Kidney tubule cell (primary cell): ENCODE measurements at places on chromosomes 2 and 18.
A peak's percentile ranks its signal among the peaks of the same experiment; 100 is the strongest.

DNA sequence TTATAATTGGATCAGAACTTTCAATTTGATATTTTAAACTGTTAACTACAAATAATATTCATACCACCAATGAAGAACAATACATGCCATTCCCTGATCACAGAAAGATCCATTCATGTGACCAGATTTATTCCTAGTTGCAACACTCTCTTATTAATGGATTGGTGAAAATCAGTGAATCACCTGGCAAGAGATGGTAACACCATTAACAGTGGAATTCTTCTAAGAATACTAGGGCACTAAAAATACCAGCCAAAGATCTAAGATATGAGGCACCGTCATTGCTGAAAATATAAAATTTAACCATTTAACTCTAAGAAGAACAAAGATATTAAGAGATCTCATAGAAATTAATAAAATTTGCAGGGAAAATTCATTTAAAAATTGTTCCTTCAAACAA lies 58.1 kb downstream of the MAP4K3 start:
- DNase-seq: no peak

- DNase-seq: no peak
Measured at GRCh38 chr2:118232796-118233195, 144.5 kb downstream of the INSIG2 start.

GRCh38 chr2:176056406-176056805 lies 27.4 kb downstream of the EVX2 start:
- no peak for DNase-seq

DNA sequence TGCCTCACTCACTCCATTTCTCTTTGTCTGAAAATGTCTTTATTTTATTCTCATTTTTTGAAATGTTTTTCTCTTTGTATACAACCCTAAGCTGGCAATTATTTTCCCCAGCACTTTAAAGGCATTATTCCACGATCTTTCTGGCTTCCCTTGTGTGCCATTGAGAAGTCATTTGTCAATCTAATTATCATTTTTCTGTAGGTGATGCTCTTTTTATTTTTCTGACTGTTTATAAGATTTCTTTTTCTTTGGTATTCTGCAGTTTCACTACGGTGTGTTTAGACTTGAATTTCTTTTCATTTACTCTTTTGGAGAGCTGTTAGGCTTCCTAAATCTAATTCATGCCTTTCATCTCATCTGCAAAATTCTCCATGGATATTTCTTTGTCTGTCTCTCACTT lies 8.1 kb downstream of the SCYGR4 start:
- DNase-seq: no peak

GRCh38 chr18:77058290-77058835 lies 74.2 kb downstream of the MBP start:
- DNase-seq: no peak

DNA sequence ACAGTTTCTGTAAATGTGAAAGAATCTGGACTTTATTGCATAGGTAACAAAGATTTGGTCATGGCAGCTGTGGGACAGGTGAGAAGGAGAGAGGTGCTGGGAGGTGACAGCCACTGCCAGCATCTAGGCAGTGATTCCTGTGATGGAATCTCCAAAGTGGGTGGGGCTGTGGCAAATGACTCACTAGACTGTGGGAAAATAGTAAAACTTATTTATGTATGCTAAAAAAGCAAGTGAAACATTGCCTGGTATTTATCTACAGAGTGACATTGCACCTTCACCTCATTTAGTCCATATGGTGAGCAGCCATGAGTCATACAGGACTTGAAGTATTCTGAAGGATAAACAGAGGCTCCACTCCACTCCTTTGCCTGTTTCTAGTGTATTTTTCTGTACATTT lies 145.3 kb upstream of the MEX3C start:
- peak; percentile 79 for DNase-seq

- no peak for DNase-seq
Measured at GRCh38 chr2:3285901-3286645, 91.5 kb downstream of the EIPR1 start.

- DNase-seq: no peak
Measured at GRCh38 chr18:62611453-62612288, 88.8 kb downstream of the ZCCHC2 start.
